ENCODE measurements at places on chromosomes 6 and 20. TPM values are rescaled to one million over a fixed set of nuclear protein-coding genes. Genes with fewer than 3 reads are reported as not detected.

Gene GPR31
- not detected for polyA plus RNA-seq

Gene RAET1G
- polyA plus RNA-seq: not detected

Gene DEFB132
- polyA plus RNA-seq: not detected

Gene BEND3
- polyA plus RNA-seq: 0.04 TPM

Gene PRDM13
- polyA plus RNA-seq: not detected

Gene ACSS1
- polyA plus RNA-seq: 85.2 TPM

Gene FAM83B
- not detected for polyA plus RNA-seq

Gene ZSWIM1
- polyA plus RNA-seq: not detected

Gene ATXN1
- polyA plus RNA-seq: 14.7 TPM

Gene PLCB1
- polyA plus RNA-seq: 11.0 TPM

Gene ALDH5A1
- 3.6 TPM for polyA plus RNA-seq

Gene USP49
- polyA plus RNA-seq: 0.62 TPM

Gene SPTLC3
- polyA plus RNA-seq: 1.4 TPM

Gene SMLR1
- not detected for polyA plus RNA-seq

Gene SPATS1
- polyA plus RNA-seq: not detected

Gene HCRTR2
- not detected for polyA plus RNA-seq

Gene RALGAPB
- 7.5 TPM for polyA plus RNA-seq

Gene ZDHHC14
- polyA plus RNA-seq: 3.1 TPM

Gene LKAAEAR1
- polyA plus RNA-seq: not detected

Gene MTG2
- polyA plus RNA-seq: 15.3 TPM

Gene PEX7
- polyA plus RNA-seq: 2.2 TPM

Gene WFDC2
- not detected for polyA plus RNA-seq

Gene SNX3
- 218 TPM for polyA plus RNA-seq

Gene KIF25
- polyA plus RNA-seq: not detected

Gene SAPCD1
- not detected for polyA plus RNA-seq

Gene CPNE1
- 454 TPM for polyA plus RNA-seq

Gene ISM1
- 0.09 TPM for polyA plus RNA-seq

Gene BMP6
- polyA plus RNA-seq: not detected

Gene EYS
- polyA plus RNA-seq: not detected

Gene PRKN
- polyA plus RNA-seq: 2.8 TPM
